Stimulated activated CD4-positive, alpha-beta T cell treated with anti-CD3 and anti-CD28 coated beads, Interleukin-1b, Interleukin-23, amount 100 ng/mL, for 1 hour (primary cell): ENCODE measurements at places on chromosomes 1 and 21.

- no peak for DNase-seq
Observed at GRCh38 chr1:240503558-240503957, 108.4 kb downstream of the GREM2 start.

DNA sequence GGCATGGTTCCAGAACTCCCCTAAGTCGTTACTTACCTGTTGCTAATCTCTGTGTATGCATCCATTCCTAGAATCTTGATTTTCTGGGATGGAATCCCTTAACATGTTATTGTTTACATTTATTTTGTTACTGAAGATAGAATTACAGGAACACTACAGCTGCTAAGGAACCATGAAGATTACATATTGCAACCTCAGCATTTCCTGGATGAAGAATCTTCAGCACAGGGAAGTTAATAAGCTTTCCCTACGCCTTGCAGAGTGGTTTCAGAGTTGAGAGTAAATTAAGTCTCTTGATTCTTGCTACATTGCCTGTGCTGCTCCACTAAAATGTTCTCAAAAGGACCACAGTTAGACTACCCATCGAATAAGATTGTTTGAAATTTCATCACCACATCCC, 31.4 kb upstream of the GBP6 start:
- no peak for DNase-seq

DNA sequence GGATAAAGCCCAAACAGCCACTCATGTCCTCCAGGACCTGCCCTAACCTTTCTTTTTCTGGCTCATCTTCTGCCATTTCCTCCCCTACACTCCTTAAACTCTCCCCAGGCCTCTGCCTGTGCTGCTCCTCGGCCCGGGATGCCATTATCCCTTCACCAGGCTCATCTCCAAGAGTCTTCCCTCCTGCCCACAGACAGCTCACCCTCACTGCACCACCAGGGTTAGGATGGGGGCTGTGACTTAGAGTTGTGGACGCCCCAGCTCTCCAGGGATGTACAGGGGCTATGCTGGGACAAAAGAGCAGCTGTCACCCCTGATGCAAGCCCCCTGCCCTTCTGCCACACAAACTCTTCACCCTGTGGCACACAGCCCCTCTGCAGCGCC, 32.0 kb downstream of the TTC39A start:
- no peak for DNase-seq

DNA sequence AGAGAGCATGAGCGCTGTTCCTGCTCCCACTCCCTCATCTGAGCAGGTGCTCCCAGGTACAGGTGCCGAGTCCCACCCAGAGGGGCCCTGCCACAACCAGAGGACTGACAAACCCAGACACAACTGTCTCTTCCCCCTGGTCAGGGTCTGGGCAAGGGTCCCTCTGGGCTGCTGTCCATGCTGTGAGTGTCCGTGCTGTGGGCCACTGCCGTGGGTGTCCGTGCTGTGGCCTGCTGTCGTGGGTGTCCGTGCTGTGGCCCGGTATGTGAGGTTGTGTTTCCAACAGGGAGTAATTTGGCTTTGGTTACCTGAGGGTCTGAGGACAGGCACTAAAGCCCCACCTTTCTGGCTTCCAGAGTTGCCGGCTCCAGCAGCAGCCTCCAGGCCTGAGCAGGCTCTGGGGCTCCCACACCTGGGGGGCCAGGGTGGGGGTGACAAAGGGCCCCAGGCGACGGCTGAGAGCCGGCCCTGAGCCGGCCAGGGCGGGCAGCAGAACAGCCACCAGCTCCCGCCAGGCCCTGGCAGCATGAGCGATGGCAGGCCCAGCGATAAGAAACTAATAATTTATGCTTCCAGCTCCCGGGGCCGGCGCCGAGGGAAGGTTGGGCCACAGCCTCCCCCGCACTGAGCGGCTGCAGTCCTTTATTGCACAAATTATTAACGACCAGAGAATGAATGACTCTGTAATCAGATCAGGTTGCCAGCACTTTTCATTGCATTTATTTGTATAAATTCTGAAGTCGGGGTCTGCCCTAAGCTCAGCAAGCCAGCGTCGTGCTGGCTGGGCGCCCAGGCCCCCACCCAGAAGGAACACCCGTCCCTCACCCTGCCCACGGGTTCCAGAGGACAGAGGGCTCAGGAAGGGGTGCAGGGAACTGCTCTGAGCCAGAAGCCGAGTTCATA, 7.3 kb upstream of the SAMD11 start:
- DNase-seq: no peak

DNA sequence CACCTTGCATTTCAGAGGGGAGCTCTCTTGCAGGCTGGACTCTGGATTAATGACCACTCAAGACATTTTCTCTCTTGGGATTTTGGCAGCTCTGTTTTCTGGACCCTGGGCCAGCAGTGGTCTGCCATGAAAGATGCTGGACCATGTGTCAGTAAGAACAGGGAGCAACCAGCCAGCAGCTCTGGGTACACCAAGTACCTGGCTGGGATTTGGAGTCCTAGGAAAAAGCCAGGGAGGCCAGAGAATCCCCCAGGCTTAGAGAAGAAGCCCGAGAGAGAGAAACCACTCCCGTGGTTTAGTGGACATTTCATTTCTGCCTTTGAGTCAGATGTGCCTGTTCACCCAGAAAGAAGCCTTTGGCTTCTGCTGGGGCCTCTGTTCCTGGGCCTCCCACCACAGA, 2.5 kb downstream of the NFASC start:
- DNase-seq: no peak

DNA sequence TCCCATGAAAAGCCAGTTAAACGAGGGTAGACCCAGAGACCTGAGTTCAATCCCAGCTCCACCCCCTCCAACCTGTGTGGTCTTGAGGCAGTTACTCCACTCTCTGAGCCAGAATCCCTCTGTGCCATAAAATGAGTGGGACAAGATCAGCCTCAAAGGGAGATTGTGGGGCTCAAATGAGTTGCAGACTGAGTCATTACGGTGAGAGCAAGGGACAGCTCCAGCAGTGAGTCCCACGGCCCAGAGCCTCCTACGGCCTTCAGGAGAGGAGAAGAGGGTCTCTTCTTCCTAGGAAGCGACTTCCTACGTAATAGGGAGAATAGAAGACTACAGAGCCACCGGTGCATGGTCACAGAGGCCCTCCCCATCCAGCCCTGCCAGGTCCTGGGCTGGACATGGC, 6.7 kb upstream of the CAMK2N1 start:
- DNase-seq: no peak

- no peak for DNase-seq
Observed at GRCh38 chr1:55374801-55375616, 159.8 kb upstream of the USP24 start.

- no peak for DNase-seq
Observed at GRCh38 chr21:37811711-37812110, 104.5 kb downstream of the KCNJ6 start.

DNA sequence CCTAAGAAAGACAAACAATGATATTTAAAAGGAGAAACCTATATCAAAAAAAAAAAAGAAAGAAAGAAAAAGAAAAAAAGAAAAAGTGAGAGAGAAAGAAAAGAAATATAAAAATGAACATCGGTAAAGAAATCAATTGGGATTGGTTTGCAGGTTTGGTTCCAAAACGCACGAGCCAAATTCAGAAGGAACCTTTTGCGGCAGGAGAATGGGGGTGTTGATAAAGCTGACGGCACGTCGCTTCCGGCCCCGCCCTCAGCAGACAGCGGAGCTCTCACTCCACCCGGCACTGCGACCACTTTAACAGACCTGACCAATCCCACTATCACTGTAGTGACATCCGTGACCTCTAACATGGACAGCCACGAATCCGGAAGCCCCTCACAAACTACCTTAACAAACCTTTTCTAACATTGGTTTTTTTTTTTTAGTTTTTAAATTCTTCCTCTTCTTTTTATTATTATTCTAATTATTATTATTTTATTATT, 11.7 kb downstream of the LHX9 start:
- DNase-seq: no peak

DNA sequence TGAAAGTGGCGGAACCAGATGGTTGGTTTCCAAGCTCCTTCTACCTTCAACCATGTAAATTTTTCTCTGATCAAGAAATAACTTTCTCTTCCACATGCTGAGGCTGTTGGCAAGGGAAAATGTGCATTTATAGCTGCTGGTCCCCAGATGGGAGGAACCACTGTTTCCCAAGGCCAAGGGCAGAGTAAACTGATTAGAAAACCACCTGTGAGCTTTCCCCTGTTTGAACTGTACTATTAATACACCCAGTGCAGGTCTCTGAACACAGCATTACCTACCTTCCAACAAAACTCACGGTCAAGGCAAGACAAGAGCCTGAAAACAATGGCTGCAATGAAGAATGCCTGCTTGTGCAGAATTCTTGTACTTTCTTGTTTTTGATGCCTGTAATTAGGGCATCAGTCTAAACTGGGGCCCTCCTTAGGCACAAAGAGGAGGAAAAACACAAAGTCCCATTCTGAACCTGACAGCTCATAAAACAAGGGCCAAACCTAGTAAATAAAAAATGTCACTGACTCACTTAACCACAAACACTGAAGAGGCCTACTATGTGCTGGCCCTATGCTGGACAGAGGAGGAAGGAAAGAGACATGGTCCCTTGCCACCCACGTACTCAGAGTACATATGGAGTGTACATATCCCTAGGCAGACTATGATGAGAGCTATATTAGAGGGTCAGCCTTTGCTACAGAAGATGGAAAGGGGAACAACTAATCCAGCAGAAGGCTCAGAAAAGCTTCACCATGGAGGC, 2.6 kb downstream of the MKNK1 start:
- no peak for DNase-seq

- no peak for DNase-seq
Observed at GRCh38 chr1:186413319-186413718, 37.7 kb downstream of the ODR4 start.

DNA sequence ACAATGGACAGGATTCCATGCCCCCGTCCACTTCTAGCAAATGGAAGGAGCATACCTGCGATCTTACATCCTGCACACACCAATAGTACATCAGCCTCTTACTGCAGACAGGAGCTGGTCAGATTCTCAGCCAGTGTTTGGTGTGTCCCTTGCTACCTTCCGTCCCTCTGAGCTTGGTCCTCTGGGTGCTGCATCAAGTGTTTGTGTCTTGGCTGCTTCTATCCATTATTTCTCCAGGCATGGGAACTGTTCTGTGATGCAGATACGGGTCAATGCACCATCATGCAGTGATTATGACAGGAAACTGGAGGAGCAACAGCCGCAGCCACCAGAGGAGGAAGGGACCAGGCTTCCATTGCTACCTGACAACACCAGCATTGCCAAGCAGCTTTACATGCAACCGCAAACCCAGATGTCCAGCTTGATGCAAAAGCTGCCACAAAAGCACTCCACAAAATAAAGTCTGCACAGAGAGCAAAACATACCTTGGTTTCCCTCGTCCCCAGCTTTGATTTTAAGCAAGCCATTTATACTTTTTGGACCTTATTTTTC, 21.9 kb upstream of the OVAAL start:
- DNase-seq: no peak

GRCh38 chr1:19668888-19669287, 4.2 kb downstream of the HTR6 start:
- no peak for DNase-seq

DNA sequence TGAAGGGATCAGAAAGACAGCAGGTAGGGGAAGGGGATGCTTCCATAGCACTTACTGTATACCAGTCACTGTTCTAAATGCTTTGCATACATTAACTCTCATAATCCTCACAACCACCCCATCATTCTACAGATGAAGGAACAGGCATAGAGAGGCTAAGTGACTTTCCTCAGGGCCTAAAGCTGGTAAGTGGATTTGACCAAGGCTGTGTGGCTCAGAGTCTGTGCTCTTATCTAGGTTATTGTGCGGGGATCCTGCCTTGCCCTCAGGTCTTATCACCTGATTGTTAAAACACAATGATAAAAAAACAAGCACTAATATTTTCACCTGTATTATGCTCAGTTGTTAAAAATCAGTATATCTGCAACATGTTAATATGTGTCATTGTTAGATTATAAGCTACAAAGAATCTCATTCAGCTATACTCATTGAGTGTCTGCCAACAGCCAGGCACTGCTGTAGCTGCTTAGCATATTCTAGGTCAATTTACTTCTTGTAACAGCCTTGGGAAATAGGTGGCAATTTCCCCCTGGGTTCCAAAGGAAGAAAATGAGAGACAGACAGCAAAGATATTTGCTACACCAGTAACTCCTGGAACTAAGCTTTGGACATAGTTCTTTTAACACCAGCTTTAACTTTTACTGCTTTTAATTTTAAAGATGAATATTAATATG, 38.6 kb upstream of the RBM15 start:
- no peak for DNase-seq

DNA sequence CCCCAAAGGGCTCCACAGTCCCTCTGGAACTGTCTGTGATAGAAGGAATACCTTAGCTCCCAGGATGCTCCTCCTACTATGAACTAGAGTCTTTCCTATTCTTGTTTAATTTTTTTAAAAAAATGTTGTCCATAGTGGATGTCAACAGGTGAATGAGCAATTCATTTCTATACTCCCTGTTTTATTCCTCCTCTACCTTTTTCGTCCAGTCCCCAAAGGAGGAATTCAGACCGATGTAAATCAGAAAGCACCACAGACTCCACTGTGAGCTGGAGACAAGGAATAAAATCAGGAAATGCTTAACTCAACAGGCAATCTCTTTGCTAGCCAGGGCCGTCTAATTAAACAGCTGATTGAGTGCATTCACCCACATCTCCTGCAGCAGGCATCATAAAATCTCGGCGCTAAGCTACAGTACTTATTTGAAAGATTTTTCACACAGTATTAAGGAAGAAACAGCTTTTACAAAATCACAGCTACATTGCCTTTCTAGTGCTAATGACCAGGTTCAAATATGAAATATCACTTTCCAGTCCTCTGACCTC, 381.6 kb downstream of the SIPA1L2 start:
- no peak for DNase-seq

DNA sequence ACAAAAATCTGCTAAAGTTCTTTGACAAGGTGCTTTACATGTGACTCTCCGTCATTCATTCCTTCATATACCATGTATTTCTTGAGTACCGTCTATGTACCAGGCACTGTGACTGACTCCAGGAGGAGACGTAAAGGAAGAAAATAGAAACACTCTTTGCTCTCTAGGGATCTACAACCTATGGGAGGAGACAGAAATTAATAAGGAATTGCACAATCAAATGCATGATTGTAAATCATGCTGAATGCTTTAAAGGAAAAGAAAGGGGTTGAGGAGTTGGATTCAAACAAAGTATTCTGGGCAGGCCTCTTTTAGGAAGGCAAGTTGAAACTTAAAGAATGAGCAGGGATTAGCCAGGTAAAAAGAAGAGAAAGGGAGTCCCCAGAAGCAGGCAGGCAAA, 239.1 kb upstream of the FGGY start:
- no peak for DNase-seq

DNA sequence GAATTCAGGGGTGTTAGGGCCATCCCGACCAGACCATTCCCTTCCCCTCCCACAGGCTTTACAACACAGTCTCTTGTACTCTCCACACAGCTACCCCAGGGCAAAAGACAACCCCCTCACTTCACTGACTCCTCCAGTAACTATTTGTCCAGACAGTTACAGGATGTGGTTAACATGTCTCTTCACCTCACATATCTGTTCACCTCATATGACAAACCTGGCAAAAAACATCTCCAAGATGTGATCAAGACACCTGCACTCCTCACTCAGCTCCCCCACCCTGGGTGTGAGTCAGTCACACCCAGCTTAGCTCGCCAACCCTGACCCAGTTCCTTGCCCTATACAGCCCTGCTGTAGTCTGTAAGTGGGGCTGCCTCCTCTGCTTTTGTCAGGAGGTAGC, 490.5 kb upstream of the CHRM3 start:
- no peak for DNase-seq

- no peak for DNase-seq
Observed at GRCh38 chr1:66182551-66183178, 351.3 kb upstream of the SGIP1 start.
